ENCODE measurements at places on chromosomes 16 and 17.

DNA sequence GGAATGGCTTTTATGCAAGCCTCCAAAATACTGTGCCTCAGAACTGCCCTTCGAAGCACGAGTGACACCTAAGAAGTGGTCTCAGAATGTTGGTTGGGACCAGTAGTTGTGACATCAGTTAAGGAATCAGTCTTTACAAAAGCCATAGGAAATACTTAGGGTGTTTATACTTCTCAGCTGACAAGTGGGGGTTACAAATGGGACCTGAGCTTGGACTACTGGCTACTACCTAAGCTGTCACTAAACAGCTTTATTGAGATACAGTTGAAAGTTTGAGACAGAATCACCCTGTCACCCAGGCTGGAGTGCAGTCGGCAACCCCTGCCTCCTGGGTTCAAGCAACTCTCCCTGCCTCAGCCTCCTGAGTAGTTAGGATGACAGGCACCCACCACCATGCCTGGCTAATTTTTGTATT is 5.0 kb downstream of the RPL19 start:
- DNase-seq = no peak

DNA sequence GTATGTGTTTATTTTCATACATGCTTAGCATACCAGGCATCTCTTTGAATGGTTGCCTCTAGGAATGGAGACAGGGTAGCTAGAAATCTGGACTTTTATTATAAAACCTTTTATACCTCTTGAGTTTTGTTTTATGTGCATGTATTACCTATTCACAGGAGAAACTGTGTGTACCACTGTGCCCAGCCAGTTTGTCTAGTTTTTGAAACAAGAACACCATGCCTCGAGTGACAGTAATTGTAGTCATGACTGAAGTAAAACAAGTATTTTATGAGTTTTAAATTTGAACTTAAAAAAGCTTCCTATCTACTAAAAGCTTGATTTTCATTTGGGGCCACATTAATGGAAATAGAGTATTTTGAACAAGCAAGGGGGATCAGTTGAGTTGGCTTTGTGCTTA is 57.4 kb downstream of the SNTB2 start:
- DNase-seq = no peak

DNA sequence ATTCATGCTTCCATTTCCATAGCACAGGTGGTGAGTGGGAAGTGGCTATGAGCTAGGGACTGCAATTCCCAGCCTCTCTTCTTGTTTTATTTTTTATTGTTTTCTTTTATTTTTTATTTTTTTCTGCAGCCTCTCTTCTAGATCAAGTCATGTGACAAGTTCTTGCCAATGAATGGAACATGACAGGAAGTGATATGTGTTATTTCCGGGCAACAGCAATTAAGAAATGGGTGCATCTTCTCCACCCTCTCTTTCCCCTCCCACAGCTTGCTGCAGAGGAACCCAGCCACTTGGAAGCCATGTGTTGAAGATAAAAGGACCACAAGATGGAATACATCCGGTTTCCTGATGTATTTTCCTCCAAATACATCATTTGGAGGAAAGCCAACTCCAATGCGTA is 23.6 kb downstream of the IRX5 start:
- no peak for DNase-seq

- no peak for DNase-seq
These were observed 28.2 kb upstream of the C1QL1 start for GRCh38 chr17:44996304-44996703.

DNA sequence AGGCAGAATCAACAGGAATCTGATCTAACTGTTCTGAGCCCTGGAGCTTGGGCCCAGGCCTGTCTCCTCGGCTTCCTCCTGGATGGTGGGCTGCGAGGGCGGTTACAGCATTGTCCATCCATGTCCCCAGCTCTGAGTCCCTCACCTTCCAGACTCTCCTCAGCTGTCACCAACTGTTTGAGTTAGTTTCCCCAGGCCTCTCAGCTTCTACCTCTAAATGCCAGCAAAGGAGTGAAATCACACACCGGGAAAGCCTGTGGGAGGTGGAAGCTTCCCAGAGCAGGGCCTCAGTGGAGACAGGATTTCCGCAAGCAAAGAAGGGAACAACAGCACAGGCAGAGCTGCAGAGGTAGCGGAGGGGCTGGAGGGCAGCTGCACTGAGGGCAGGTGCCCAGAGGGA is 9.4 kb upstream of the PRPSAP2 start:
- DNase-seq = no peak

- no peak for DNase-seq
These were observed 59.0 kb upstream of the TBX2 start for GRCh38 chr17:61340431-61341209.

DNA sequence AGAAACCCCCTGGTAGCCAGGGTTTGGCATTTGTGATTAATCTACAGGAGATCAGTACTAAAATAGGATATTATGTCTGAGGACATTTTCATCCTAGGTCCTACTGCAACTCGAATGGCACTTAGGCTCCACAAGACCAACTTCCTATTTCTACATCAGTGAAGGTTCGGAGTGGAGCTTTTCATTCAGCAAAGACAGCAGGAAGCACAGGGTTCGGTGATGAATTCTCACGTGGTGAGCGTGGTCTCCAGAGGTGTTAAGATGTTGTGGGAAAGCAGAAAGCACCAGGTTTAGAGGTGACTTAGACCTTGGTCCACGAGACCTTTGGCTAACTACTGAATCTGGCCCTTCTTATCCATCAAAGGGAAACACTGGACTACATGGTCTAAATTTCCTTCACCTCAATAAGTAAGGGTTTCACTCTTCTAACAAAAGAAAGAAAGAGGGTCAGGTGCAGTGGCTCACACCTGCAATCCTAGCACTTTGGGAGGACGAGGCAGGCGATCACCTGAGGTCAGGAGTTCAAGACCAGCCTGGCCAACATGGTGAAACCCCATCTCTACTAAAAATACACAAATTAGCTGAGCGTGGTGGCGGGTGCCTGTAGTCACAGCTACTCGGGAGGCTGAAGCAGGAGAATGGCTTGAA is 13.9 kb upstream of the HELZ start:
- DNase-seq = no peak

DNA sequence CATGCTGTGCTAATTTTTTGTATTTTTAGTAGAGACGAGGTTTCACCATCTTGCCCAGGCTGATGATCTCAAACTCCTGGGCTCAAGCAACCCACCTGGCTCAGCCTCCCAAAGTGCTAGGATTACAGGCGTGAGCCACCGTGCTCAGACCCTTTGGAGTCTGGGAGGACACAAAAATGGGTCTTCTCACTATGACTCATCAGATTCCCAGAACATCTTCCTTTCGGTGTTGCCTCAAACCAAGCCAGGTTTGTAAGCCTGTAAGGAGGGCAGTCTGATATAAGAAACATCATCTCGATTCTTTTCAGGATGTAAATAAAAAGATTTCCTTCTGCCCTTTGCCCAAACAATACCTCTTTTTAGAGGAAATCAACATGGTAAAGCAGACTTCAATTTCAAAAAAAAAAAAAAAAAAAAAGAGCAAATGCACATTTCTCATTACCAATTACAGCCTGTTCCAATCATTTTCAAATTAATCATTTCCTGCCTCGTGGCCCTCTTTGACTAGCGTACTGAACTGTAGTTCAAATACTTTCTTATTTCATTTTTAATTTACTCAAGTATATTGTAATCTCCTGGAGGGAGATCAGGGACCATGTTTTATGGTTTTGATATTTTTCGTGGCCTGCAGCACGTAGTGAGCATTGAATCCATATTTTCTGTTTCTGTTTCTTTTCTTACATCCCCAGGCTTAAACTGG is 409.6 kb downstream of the GRIN2A start:
- DNase-seq = no peak

All from brain microvascular endothelial cell (primary cell).